Caki2 (cell line): ENCODE measurements at places on chromosomes 12 and 14. TPM values are rescaled to one million over a fixed set of nuclear protein-coding genes. Genes with fewer than 3 reads are reported as not detected.

MGAT4C gene
- not detected in 2 replicates for total RNA-seq

LRTM2 gene
- total RNA-seq: not detected in 2 replicates

KCNH3 gene
- total RNA-seq: 3.2 and 3.6 TPM in 2 replicates

FOXA1 gene
- total RNA-seq: not detected in 2 replicates

NKX2-8 gene
- 2.4 and 5.5 TPM in 2 replicates for total RNA-seq

IL26 gene
- total RNA-seq: not detected in 2 replicates

GRIN2B gene
- 0.38 and 1.5 TPM in 2 replicates for total RNA-seq

FBXL14 gene
- total RNA-seq: 11.9 and 16.2 TPM in 2 replicates

DRAM1 gene
- 54.1 and 62.0 TPM in 2 replicates for total RNA-seq

TNFRSF1A gene
- 121 and 171 TPM in 2 replicates for total RNA-seq

CELA1 gene
- not detected in 2 replicates for total RNA-seq
